ENCODE measurements at places on chromosomes 3 and 15. TPM values are rescaled to one million over a fixed set of nuclear protein-coding genes. Genes with fewer than 3 reads are reported as not detected.

- DNase-seq: no peak
These were observed 2.2 kb downstream of the ABHD5 start for GRCh38 chr3:43692971-43693370.

GRCh38 chr3:10627884-10628572 is 122.6 kb upstream of the ATP2B2 start:
- DNase-seq: no peak

GRCh38 chr3:66362541-66362941 is 138.3 kb downstream of the LRIG1 start:
- no peak for DNase-seq

DNA sequence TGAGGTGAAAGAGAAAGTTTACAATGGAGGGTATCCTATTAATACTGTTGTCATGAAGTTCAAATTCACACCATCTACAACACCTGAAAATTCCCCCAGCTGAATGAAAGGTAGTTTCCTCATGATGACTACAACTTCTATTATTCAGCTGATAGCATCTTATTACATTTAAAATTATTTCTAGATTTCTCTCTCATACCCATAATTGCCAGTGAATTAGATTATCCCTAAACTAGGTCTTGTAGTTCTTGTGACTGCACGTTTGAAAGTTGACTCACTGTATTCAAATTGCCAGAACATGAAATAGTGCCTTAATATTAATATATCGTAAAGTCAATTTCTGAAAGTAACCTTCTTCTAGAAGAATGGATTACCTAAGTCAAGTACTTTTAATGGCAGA is 82.4 kb downstream of the FBXL22 start:
- DNase-seq: no peak

GRCh38 chr3:193897731-193898180 is 238.2 kb upstream of the HES1 start:
- no peak for DNase-seq

- no peak for DNase-seq
These were observed 5.1 kb upstream of the KLHL6 start for GRCh38 chr3:183560607-183561006.

Gene LNP1
- total RNA-seq: 1.2 TPM
